Stimulated activated CD8-positive, alpha-beta memory T cell treated with anti-CD3 and anti-CD28 coated beads, Interleukin-4, amount 100 ng/mL, for 24 hours (primary cell): ENCODE measurements at places on chromosomes 2 and 18.
A peak's percentile ranks its signal among the peaks of the same experiment; 100 is the strongest.

DNA sequence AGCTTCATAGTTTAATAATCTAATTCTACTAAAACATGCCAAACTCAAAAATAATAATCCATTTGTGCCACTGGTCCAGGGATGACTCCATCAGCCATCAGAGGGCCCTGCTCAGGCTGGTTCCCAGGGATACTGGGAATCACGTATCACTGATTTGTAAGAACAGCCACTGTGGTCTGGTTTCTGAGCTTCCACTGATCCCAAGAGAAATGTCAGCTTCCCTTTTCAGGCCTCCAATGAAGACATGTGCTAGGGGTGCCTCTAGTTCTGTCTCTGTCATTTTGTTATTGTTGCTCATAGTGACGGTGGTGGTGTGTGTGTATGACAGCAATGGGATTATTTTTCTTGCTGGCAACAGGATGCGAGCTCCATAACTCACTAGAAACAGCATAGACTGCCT lies 83.2 kb downstream of the CELF4 start:
- DNase-seq: no peak

DNA sequence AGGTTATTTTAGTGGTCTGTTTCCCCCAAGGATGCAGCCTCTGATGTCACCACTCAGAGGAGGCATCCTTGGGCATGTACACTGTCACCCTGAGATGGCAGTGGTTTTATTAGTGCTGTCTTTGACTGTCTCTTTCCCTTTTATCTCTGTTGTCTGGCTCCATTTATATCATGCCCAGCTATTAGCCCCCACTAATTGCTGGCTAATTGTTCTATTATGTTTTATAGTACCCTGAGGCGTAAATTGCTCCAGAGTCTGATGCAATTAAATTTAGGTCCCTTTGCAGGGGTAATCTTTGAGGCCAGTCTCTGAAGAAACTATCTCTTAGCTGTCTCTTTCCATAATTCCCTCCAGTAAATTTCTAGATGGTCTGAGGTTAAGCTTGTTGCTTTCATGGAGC lies 301.0 kb upstream of the KLHL29 start:
- DNase-seq: no peak

GRCh38 chr2:120305296-120305695 lies 40.6 kb upstream of the INHBB start:
- no peak for DNase-seq

GRCh38 chr2:230762317-230762896 lies 49.8 kb downstream of the CAB39 start:
- DNase-seq: no peak

GRCh38 chr18:11851806-11852337 lies 659 bp downstream of the CHMP1B start:
- DNase-seq: peak; percentile 16

DNA sequence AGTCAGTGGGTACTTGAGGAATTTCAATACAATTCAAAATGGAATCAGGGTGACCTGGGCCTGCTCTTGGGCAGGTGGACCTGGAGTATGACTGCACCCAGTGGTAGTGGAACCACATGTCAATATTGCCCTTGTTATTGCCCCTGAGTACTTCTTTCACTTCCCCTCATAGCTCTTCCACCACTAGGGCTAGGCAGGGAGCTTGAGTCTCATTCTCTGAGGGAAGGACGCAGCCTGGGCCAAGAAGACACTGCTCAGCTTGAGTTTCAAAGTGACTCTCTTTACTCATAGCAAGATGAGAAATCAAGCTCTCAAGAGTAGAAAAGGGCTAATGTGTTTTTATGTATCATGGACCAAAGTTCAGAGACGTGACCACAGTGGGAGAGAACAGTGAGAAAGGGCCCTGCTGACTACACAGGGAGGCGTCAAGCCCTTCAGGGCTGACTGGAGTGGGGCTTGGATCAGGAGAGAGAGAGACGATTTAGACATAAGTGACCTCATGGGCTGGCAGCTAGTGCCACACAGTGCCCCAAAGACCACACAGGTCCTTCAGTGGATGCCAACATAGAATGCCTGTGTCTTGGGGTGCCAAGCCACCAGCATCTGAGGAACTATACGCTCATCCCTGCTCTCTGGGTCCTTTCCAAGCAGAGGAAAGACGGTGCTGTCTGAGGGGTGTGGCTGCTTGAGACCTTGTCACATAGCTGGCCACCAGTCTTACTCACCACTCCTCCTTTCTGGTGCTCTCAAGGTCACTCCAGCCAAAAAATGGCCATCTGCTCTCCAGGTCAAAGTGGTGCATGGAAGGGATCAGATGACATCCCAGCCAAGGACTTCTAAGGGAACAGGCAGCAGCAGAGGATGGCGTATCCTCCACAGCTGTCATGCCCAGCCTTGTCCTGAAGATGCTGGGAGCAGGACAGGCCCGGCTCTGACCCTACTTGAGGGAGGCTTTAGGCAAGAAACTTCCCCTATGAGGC lies 13.0 kb downstream of the PTMA start:
- no peak for DNase-seq

DNA sequence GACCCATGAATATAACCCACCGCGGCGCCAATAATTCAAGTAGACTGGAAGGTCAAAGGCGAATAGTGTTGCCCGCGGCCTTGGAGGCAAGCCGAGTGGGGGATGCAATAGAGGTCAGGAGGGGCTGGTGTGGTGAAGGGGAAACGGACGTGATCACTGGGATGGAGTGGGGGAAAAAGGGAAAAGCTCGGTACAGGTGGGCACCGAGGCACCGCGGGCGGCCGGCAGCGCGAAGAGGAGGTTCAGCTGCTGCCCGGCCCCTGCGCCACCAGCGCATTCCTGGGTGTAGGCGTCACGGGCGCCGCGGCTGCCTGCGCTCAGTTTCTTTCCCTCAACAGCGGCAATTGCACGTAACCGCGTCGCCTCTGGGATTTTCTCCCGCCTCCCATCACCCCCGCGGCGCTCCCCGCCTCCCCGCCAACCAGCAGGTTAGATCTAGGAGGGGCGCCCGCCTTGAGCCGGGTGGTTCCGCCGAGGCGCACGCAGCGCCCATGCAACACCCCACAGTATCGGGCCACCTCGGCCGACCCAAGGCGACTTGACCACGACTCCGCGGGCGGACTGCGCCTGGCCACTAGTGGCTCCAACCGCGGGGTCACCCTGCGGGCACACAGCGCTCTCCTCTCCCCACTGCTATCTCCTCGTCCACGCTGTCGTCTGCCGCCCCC lies 1.5 kb downstream of the RND3 start:
- DNase-seq: no peak

GRCh38 chr2:113180131-113180946 lies 6.6 kb downstream of the PSD4 start:
- DNase-seq: no peak

- DNase-seq: no peak
Observed at GRCh38 chr2:164705412-164706167, 84.3 kb upstream of the GRB14 start.

DNA sequence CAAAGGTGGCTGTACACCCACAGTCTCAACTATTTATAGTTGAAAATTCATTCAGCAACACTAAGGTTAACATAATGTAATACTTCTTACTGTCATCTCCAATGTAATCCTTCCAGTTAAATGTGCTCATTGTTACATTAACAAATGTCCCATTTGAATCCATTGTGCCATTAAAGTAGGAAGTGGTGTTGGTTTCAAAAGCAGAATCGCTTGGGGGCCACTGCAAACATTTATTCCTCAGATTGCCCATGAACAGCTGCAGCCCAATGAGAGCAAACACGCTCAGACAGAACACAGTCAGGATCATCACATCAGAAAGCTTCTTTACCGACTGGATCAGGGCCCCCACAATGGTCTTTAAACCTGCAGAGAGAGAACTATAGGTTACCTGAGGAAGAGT lies 41.4 kb downstream of the SCN3A start:
- DNase-seq: no peak

- no peak for DNase-seq
Observed at GRCh38 chr2:222671259-222672067, at the start of gene MOGAT1. TSS of gene MOGAT1 (plus strand) at chr2:222671658. CDS start at chr2:222671786, 128 bp downstream.

DNA sequence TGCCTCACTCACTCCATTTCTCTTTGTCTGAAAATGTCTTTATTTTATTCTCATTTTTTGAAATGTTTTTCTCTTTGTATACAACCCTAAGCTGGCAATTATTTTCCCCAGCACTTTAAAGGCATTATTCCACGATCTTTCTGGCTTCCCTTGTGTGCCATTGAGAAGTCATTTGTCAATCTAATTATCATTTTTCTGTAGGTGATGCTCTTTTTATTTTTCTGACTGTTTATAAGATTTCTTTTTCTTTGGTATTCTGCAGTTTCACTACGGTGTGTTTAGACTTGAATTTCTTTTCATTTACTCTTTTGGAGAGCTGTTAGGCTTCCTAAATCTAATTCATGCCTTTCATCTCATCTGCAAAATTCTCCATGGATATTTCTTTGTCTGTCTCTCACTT lies 8.1 kb downstream of the SCYGR4 start:
- DNase-seq: no peak

GRCh38 chr2:240705204-240705791 lies 13.6 kb downstream of the AQP12A start:
- DNase-seq: no peak

GRCh38 chr18:63844254-63844653 lies 43.3 kb upstream of the SERPINB2 start:
- no peak for DNase-seq

DNA sequence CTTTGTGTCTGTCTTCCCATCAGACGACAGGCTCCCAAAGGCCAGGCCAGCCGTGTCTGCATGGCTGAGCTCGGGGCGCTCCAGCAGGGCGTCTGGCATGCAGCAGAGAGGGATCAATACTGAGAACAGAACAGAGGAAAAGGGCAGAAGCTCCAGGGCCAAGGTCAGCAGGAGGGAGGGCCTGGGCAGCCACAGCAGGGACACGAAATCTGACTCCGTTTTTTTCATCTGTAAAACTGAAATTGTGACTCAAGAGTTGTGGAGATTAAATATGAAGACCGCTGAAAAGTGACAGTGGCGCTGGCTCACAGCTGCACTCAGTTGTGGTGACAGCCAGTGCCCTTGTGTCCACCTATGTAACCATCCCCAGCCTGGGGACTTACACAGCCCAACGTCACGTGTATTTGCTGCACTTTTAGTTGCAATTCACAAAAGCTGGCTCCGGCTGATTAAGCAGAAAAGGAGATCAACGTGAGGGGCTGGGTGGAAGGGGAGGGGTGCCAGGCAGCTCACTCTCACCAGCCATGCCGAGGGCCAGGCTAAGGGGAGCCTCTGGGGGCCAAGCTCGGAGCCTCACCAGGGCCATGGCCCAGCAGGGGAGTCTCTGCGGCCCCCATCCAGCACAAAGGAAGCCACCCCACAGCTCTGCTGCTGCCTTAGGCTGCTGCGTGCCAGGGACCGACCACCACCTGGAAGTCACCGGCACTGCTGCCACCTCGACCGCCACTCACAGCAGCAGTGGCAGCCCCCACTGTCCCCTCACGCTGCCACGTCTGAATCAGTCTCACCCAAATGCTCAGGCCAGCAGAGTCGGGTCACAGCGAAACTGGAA lies 74.7 kb downstream of the EIPR1 start:
- DNase-seq: no peak

GRCh38 chr2:24082787-24083566 lies 1.7 kb downstream of the TP53I3 start:
- DNase-seq: no peak

DNA sequence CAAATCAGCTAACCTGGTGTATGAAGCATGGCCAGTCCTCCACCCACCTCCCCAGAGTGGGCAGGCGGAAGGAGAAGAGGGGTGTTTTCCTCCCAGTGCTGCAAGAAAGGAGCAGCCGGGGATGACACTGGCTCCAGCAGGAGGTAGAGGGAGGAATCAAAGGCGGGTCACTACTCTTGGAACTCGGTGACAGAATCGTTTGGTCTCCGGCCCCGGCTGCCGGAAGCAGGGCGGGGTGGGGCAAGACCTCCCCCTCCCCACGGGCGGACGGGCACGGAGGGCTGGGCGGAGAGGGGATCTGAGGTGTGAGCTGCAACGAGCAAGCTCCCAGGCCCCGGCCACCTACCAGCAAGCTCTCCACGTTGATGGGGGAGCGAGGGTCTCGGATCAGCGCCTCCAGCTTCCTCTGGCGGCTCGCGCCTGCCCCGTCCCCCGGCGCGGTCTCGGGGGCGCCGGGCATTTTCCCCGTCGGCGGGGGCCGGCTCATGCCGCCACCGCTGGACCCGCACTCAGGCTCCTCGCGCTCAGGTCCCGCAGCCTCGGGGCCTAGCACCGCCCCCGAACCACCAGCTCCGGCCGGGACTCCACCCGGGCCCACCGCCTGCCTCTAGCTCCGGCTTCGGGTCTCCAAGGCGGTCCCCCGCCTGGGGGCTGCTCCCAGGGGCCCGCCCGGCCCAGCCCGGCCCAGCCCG lies 640 bp downstream of the ROCK2 start:
- DNase-seq: peak; percentile 7

DNA sequence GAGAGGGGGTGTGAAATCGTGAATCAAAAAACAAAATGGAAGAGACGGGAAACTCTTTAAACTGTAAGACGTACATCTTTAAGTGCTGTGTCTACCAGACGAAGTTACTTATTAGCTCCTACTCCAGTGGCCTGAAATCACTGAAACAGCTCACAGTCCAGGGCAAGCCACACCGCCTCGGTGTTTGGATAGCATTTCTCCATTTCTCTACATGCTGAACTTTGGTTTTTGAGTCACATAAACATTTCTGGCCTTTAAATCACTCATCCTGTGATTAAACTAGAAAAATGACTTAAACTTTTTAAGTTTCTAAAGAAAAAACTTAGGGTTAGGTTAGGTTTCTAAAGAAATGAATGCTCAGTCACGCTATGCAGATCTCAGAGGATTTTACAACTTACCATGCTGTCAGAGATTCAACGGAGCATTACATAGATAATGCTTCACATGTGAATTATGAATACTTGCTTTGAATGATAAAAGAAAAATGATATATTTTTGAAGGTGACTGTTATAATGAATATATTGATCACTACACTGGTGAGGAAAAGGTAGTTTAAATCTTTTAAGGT lies 138.4 kb downstream of the MBP start:
- no peak for DNase-seq

GRCh38 chr2:44169155-44169898 lies 652 bp downstream of the PPM1B start:
- DNase-seq: no peak

- DNase-seq: no peak
Observed at GRCh38 chr2:60486067-60486466, 67.4 kb downstream of the BCL11A start.

DNA sequence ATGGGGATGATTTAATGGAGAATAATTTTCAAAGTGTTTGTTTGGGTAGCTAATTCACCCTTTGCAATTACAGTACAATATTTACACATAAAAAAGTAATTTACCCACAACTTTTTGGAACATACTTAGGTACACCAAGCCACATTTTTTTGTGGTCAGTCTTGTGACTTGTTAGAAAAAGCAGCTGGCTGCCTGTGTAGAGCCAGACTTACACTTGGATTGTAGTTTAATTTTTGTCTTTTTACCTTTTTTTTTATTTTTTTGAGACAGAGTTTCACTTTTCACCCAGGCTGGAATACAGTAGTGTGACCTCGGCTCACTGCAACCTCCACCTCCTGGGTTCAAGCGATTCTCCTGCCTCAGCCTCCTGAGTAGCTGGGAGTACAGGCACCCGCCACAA lies 45.4 kb downstream of the RALBP1 start:
- no peak for DNase-seq

DNA sequence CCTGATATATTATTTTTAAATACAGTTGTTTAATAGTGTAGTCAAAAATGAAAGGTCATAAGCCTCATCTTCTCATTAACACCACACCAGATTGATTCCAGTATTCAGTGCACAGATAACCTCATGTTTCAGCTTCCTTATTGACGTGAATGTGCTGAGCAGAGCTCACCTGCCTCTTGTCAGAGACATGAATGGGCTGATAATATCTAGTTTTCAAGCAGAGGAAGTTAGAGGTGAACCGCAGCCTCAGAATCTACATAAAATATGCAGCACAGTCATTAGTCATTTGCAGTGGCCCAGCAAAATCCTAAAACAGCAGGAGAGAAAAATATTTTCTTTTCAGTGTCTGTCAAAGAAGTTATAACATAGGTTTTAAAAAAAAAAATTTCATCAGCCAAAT lies 216.2 kb downstream of the GBX2 start:
- no peak for DNase-seq
